ENCODE measurements at places on chromosomes 13 and 19. TPM values are rescaled to one million over a fixed set of nuclear protein-coding genes. Genes with fewer than 3 reads are reported as not detected.
A peak's percentile ranks its signal among the peaks of the same experiment; 100 is the strongest.

The CCDC61 gene
- total RNA-seq: 6.1 TPM

DNA sequence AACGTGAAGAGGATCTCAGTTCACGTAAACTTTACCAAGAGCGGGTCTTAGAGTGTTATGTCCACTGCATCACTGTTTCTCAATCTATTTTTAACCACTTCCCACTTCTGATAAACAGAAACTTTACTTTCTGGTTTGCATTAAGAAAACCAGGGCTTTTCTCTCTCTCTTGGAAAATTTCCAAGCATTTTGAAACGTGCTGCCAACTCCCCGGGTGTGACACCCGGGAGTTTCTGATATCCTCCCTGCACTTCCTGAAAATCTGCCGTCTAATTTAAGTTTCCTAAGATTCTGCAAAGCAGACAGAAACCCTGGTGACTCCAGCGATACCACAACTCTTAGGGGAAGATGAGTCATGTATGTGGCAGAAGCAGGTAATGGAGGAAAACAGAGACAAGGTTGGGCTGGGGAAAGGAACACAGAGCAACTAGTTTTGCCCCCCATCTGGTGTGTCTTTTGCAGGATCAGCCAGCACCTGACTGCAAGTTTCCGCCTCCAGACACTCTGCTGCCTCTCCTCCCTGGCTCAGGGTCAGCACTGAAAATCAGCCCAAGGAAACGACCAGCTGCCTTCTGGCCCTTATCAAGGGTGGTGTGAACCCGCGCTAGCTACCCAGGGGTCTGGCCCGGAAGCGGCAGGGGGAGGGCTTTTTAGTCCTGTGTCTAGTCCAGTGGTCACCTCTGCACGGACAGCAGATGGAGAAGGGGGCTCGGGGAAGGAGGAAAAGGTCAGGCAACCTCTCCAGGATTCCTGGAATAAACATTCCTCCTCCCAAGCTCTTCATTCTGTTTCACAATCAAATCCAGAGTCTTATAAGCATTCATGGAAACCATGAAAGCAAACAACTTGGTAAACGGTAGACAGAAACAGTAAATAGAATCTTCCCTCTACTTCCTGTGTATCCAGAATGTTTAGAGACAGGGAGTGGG is 11.3 kb upstream of the FFAR2 start:
- DNase-seq: peak; percentile 69

DNA sequence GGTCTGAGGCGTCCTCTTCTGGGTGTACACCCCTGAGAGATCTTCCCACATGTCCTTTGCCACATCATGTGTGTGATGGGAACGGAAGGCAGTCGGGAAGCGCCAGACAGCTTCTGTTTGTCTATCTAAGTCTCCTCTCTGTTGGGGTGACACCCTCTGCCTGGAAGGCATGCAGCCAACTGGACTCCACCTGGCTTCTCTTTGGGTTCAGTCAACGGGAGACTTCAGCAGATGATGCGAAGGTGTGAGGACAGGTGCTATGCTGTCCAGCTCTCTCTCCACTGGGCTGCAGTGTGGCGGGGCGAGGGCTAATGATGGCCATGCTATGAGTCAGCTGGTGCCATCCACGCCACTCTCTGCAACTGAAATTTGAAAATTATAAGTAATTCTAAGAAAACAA is 14.3 kb upstream of the SBK3 start:
- DNase-seq: no peak

DNA sequence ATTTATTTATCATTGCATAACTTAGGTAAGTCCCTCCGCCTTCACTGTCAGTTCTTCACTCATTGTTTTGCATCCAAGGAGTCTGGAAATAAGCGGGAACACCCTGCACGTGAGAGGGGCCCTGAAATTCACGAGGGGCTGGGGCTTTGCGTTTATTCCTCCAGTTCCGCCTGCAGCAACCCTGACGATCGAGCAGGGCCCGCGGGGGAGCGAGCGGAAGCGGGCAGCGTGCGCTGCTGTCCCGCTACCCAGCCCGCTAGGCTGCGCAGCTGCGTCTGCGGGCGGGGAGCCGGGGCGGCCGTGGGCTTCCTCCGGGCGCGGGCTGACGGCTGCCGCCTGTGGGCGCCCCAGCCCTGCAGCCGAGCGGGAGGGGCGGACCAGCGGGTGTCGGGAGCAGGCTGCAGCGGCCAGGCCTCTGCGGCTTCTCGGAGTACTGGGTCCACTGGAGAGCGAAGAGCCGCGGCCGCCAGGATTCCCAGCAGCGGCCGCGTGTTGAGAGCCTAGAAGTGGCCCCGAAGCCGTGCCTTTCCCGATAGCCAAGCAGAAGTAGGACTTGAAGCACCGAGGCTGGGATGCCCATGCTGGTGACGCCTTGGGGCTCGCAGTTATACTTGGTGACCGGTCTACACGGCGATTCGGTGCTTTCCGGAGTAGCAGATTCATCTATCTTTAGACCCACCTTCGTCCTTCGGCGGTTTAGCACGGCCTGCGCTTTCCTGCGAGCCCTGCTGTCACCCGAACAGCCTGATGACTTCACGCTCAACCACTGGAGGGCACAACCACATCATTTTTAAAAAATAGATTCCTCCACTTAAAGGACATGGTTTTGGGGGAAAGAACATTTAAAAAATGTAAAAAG is 32.9 kb upstream of the SACS start:
- DNase-seq: peak; percentile 54

GRCh38 chr13:41428155-41428554 is 29.2 kb upstream of the RGCC start:
- DNase-seq: no peak
